ENCODE measurements at places on chromosomes 2 and 18.

GRCh38 chr2:219731173-219731572 lies 103.7 kb downstream of the SLC4A3 start:
- DNase-seq, result no peak

DNA sequence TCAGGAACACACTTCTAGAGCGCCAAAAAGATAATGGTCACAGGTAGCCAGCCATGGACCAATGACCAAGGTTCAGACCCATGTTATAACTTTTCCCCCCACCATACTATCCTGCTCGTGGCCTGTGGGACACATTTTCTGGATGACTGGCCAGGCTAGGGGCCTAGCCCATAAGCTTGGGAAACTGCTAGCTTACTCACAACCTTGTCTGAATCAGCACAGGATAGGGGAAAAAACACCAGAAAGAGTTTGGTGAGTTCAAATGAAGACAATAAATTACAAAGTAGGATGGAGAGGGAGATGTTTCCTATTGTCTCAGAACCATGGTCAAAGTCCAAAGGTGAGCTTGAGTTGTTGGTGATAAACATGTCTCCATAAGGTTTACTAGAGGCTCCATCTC lies 156.3 kb upstream of the CCDC68 start:
- DNase-seq, result no peak

GRCh38 chr2:233813236-233814055 lies 35.3 kb downstream of the MROH2A start:
- DNase-seq, result no peak

GRCh38 chr18:63883617-63884016 lies 3.9 kb upstream of the SERPINB2 start:
- no peak for DNase-seq

DNA sequence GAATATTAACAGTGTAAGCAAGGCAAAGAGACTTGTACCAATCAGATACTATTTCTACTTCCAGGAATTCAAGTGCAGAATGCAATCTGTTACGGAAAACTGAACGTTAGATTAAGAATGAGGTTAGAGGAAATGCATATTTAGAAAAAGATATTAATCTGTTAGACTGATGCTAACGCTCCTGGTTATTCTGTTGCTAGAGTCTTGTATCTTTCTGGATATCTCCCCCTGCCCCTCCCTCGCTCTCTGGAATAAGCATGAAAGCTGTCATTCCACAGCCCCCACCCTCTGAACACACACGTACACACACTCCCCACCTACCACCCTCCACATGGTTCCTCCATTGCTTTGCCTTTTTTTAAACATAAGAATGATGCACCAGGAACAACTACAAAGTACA lies 24.1 kb downstream of the FIGN start:
- DNase-seq, result no peak
